Naive thymus-derived CD8-positive, alpha-beta T cell (primary cell): ENCODE measurements at places on chromosomes 16 and 17. TPM values are rescaled to one million over a fixed set of nuclear protein-coding genes. Genes with fewer than 3 reads are reported as not detected.
A peak's percentile ranks its signal among the peaks of the same experiment; 100 is the strongest.

IRX3 gene
- total RNA-seq: not detected

KRTAP16-1 gene
- total RNA-seq: not detected

IRX6 gene
- total RNA-seq: not detected

TERB1 gene
- total RNA-seq: 0.25 TPM

HOXB13 gene
- not detected for total RNA-seq

ITFG1 gene
- total RNA-seq: 23.1 TPM

PSMD12 gene
- total RNA-seq: 45.4 TPM

USP43 gene
- total RNA-seq: not detected

FOXO3B gene
- 4.8 TPM for total RNA-seq

GSDMA gene
- total RNA-seq: not detected

OTOP2 gene
- not detected for total RNA-seq

RNF112 gene
- total RNA-seq: 2.2 TPM

- no peak for DNase-seq
Measured at GRCh38 chr16:23666571-23667354, 11.9 kb upstream of the PLK1 start.

DNA sequence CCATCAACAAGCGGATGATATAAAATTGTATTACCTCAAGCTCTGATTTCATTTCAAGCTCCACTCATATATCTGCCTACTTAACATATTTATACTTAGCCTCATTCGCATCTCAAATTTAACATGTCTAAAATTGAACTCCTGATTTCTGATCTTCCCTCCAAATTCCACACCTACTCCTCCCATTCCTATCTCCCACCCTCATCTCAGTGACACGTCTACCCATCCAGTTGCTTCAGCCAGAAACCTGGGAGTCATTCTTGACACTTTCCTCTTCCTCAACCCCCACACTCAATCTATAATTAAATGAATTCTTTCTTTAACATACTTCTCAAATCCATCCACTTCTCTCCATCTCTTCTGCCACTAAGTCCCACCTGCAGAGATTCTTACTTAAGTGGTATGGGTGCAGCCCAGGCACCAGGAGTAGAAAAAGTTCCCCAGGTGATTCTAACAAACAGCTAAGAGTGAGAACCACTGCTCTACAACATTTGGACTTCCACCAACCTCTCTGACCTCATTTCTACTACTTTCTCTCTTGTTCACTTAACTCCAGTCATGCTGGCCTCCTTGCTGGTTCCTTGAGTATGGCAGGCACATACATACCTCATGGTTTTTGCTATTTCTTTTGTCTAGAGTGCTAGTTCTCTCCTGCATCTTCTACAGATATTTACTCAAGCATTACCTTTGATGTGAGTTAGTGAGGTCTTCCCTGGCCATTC lies 18.1 kb downstream of the SPOP start:
- DNase-seq: no peak

GRCh38 chr17:9090641-9091096 lies 69.4 kb downstream of the NTN1 start:
- no peak for DNase-seq

GRCh38 chr17:70378076-70378475 lies 208.7 kb downstream of the KCNJ2 start:
- DNase-seq: no peak

DNA sequence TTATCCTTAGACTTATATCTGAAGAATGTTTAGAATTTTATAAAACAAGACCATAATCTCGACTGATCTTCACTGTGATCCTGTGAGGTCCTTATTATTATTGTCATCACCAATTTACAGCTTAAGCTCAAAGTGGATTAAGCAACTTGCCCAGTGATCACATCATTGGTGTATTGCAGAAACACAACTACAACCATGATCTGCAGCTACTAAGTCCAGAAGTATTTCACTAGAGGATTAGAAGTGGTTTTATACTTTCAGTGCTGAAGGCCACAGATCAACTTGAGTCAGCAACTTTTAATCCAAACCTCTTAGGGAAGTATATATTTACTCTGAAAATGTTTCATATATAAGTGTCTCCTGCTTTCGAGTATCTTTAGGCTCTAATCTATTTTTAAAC lies 624.3 kb upstream of the SOX9 start:
- no peak for DNase-seq

- DNase-seq: no peak
Measured at GRCh38 chr17:1724869-1725641, 551 bp downstream of the WDR81 start.

DNA sequence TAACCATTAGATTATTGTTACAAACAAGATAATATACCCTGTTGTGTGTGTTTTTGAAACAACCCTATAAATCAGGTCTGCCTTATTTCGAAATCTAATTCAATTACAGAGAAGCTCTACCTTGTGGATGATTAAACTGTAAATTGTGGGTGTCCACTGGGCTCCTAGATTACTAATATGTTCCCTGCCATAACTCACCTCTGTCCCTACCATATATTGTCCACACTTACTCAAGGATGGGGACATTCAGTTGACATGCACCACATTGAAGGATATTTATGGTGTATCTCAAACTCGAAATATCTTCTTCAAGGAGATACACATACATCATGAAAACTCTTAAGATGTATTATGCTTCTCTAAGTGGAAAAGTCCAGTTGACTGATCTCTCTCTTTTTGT lies 617.6 kb upstream of the EEF2KMT start:
- no peak for DNase-seq

- no peak for DNase-seq
Measured at GRCh38 chr16:78703936-78704335, 604.5 kb downstream of the WWOX start.

GRCh38 chr17:2028737-2029136 lies 1.2 kb upstream of the DPH1 start:
- no peak for DNase-seq

DNA sequence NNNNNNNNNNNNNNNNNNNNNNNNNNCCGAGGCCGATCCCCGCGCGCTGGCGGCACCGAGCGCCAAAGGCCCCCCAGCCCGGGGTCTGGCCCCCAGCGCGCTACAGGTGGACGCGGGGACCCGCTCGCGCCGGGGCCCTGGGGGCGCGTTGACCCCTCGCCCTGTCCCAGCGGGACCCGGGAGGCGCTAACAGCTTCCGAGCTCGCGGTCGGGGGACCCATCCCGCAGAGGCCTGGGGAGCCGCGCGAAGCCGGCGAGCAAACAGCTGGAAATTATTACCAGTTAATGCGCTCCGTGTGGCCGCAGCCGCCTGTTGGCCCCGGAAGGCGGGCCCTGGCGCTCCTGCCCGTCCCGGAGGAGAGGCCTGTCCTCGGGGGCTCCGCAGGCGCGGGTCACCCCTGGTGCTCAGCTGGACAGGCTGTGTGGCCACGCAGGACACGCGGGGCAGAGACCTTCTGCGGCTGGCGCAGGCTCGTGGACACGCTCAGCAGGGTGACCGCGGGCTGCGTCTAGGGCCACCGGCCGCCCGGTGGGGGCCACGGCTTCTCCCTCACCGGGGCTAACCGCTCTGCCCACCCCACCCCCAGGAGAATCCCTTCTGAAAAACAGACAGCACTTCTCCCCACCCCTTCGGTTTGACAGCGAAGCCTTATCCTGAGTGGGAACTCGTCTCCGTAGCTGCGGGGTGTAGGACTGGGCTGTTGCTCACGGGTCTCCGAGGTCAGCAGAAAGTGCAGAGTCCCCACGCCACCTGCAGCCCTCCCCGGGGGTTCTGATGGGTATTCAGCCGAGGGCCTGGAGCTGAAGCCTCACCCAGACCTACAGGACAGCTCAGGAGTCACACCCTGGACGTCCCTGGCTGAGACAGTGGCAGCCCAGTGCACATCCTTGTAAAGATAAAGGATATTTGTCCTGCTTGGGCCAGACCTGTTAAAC lies 138.7 kb upstream of the RPH3AL start:
- peak; percentile 56 for DNase-seq

- no peak for DNase-seq
Measured at GRCh38 chr17:71572343-71572742, 548.5 kb upstream of the SOX9 start.

GRCh38 chr17:924711-925475 lies 54.7 kb downstream of the NXN start:
- DNase-seq: no peak

GRCh38 chr16:86924537-86924936 lies 346.2 kb downstream of the FOXL1 start:
- no peak for DNase-seq

- DNase-seq: no peak
Measured at GRCh38 chr17:41796121-41796895, 9.8 kb upstream of the JUP start.

DNA sequence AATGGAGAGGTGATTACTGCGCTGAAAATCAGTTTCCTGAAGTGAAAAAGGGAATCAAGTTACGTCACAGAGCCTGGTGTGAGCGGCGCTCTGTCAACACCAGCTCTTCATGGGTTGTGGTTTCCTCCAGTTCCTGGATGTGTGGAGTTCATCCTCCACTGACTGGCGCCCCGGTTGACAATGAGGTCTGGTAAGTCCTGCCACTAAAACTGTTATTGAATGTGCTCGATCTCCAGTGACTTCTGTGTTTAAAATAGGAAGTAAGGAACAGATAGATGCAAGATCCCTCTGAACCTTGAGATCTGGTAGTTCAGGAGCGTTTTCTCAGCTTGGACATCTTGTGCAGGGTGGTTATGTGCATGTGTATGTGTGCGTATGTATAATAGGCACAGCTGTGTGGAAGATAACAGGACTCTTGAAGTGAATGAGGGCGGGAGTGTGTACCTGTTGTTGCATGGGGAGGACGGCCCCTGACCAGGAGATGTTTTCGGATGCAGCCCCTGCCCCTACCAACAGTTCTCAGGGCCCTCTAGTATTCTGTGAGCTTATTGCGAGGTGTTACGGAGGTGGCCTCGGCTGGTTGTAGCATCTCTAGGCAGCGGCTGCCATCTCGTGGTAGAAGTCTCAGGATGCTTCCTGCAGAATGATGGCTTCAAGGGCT lies 22.0 kb upstream of the GOT2 start:
- peak; percentile 71 for DNase-seq

GRCh38 chr16:85041219-85042166 lies 13.9 kb downstream of the KIAA0513 start:
- DNase-seq: no peak

DNA sequence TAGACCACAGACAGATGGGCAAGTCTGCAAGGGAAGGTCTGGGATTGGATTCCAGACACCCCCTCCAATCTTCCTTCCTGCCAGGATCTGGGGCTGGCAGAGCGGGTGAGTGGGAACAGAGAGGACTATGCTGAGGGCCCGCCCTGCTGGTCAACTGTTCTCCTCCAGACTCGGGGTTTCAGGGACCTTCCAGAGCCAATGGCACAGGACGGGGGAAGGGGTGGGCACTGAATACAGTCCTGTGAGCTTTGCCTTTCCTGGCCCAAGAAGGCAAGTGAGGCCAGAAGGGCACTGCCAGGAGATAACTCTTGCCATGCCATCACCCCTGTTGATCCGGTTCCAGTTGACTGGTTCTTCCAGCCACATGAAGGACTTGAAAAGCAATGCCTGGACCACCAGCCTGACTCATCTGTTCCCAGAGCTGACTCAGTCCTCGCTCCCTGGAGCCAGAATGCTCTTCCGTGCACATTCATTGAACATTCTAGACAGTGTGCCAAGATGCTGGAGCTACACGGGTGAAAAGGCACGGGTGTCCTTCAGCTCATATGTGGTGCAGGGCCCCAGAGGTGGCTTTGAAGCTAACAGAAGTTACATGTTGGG lies 533 bp upstream of the MEFV start:
- no peak for DNase-seq

DNA sequence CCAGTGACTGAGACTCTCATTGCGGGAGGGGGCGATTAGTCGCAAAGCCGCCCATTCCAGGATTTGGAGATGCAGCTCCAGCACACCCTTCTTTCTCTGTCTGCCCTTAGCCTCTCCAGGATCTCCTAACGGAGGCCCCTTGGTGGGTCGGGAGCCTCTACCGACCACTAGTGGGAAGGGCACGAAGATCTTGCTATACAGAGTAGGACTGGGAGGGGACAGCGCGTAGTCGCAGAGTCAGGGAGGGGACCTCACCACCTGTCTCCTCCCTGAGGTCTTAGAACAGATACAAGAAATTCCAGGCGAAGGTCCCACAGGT lies 588 bp upstream of the SMTNL2 start:
- DNase-seq: peak; percentile 60

GRCh38 chr16:72785886-72786285 lies 262.0 kb downstream of the ZFHX3 start:
- no peak for DNase-seq

- peak; percentile 6 for DNase-seq
Measured at GRCh38 chr16:56789360-56789759, 59.4 kb downstream of the NUP93 start.

DNA sequence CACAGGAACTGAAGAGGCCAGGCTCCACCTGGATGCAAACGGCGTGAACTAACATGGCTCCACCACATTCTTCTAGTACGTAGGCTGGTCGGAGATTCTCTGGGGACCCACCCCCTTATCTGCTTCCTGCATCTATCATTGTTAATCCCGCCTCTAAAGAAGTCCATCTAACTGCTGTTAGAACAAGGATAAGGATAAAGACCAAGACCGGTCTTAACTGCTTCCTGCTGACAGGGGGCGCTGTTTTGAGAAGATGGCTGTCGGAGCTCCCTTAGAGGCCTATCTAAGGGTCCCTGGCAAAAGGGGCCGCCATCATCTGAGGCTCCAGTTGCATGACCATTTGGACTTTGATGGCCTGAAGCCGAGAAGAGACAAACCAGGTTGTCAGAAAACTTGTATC lies 25.8 kb upstream of the TNFSF12 start:
- peak; percentile 41 for DNase-seq

DNA sequence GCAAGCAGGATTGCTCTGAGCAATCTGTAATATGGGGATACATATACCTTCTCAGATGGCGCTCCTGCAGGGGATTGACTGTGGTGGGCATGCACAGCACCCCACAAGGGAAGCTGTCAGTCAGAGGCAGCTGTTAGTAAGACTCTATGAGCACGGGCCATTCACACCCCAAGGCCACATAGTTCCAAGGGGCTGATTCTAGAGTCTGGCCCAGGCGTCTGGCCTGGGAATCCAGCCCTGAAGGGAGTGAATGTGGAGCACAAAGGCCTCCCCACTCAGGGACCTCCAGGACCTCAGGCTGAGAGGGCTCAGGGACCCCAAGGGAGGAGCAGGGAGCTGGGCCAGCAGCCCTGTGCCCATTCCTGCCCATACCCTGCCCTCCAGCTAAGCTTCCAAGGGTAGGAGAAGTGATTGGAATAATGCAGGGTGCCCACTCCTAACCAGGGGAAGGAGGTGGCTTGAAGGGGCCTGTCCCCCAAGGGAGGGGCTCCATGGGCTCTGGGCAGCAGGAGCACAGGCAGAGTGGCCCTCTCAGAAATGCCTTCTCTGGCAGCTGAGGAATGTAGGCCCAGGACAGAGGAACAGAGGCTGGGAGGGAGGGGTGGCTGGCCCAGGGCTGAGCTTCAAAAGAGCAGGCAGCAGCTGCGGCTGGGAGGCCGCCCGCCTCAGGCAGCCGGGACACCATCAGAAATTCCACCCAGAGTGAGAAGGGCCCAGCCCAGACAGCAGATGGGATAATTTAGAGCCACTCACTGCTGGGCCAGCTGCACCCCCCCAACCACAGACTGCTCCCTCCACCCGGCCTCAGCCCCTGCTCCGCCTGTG lies 48.9 kb upstream of the MRPS23 start:
- DNase-seq: no peak

- DNase-seq: no peak
Measured at GRCh38 chr17:64129515-64129764, 504 bp downstream of the ERN1 start.
